ENCODE measurements at places on chromosomes 12 and 14.

DNA sequence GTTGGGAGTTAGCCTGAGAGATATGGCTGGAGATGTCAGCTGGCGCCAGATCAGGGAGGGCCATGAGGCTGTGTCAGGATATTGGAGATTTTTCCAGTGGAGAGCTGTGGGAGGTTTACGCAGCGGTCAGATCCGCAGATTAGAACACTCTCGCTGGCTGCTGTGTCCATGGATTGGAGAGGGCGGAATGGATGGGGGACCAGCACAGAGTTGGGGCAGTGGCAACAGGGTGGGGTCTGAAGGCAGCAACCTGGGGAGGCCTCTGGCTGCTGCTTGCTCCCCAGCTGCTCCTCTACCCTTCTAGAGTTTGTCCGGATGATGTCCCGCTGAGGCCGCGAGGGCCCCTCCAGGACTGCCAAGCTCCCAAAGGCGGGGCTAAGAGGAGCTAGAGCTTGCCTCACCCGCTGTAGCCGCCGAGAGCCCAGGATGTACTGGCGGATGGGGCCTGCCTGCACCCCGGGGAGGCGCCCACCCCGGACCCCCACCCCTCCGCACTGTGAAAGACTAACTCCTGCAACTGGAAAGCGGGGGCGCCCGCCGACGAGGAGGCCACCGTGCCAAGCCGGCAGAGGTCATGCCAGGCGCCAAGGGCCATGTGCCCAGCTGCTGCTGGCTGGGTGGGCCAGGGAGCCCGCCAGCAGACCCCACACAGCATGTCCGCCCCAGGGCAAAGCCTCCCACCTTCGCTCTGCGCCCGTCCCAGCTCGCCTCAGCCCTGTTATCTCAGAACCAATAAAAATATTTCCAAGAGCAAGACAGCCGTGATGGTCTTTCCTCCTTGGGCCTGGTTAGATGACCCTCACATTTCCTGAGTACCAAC is 20.2 kb upstream of the MLEC start:
- DNase-seq = no peak

- peak; percentile 22 for DNase-seq
Measured at GRCh38 chr14:34930591-34931091, 52.2 kb upstream of the SRP54 start.

DNA sequence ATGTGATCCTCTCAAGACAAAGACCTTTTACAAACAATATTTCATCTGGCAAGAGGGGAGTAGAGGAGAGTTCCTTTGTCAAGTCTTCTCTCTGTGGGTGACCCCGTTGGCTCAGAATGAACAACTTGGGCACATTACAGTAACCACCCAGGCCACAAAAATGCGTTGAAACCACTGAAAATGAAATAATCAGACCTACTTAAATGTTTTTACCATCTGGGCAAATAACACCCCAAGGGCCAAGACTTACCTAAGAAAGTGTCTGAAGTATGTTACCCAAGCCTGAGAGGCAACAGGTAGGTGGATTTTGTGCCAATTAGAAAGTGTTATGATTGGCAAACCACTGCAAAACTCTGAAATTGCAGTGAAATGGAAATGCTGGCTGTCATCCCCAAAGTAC is 1.3 kb downstream of the TC2N start:
- DNase-seq = no peak

DNA sequence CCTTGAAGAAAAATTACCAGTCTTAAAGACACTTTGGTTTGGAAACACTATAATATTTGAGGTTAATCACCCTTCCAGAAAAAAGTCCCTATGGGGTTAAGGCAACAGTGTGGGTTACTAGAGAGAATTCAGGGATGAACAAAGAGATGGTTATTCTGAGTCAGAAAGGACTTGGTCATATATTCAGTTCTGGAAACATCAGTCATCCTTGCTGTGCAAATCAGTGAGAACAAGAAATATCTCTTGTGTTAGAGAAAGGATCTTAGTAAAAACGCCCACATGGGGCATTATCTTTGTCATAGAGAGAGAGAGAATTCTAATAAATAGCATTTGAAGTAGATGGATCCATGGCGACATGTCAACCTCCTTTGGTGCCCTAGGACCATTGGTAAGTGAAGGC is 59.4 kb upstream of the E2F7 start:
- DNase-seq = no peak

Data from stimulated activated CD4-positive, alpha-beta T cell treated with anti-CD3 and anti-CD28 coated beads, Interleukin-4, amount 100 ng/mL, for 4 hours (primary cell).